ENCODE measurements at places on chromosomes 3 and 15.

DNA sequence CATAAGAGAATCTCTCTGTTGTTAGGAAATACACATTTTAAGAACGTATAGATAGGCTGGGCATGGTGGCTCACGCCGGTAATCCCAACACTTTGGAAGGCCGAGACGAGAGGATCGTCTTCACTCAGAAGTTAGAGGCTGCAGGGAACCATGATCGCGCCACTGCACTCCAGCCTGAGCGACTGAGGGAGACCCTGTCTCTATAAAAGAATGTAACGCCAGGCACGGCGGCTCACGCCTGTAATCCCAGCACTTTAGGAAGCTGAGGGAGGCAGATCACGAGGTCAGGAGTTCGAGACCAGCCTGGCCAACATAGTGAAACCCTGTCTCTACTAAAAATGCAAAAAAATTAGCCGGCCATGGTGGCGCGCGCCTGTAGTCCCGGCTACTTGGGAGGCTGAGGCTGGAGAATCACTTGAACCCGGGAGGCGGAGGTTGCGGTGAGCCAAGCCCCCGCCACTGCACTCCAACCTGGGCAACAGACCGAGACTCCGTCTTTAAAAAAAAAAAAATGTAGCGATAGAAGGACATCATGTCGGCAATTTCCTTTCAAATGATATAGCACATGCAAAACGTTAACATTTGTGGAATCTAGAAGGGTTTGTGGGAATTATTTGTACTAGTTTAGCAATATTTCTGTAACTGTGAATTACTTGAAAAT is 730 bp upstream of the RPL14 start:
- no peak for DNase-seq

- no peak for DNase-seq
Observed at GRCh38 chr3:170033489-170033888, 4.3 kb upstream of the GPR160 start.

GRCh38 chr3:186930641-186931531 is 560 bp downstream of the ST6GAL1 start:
- peak; percentile 50 for DNase-seq

GRCh38 chr3:148682997-148683396 is 14.7 kb upstream of the AGTR1 start:
- DNase-seq: no peak

- DNase-seq: peak; percentile 74
Observed at GRCh38 chr3:184543843-184544512, 17.6 kb upstream of the EPHB3 start.
